EL (cell line): ENCODE measurements at places on chromosomes 6 and 20.

- DNase-seq: no peak
Measured at GRCh38 chr6:169881398-169881797, 130.0 kb downstream of the ERMARD start.

DNA sequence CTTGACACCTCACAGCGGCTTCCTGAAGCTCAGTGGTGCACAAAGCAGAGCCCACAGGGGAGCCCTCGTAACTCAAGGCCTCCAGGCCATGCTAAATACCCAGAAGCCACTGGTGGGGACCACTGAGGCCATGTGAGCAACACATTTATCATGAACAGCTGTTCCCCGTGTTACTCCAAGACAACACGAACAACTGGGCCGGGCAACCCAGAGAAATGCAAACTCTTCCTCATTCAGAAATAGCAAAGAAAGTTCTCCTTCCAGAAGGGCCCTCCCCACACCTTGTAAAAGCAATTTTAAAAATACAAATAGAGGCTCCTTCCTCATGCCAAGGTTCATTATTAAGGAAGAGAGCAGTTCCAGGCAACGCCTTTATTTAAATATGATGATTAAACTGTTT, 36.3 kb upstream of the SLCO4A1 start:
- no peak for DNase-seq

DNA sequence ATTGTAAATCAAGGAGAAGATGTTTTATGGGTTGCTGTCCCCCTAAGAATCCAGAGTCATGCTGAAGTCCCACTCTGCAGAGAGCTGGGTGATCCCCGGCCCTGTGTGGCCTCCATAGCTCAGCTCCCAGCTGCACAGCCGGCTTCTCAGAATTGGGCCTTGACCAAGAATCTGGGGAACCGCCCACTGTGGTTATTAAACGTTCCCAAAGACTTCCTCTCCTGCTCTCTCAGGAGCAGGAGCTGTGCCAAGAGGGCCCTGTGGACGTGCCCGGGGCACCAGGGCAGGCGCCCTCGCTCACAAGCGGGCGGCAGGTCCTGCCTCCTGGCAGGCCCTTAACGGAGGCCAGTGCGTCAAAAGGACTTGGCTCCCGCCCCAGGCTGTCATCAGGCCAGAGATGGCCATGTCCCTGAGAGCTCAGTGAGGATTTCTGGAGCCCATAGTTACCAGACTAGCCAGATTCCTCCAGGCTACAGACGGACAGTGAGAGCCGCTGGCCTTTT, 30.4 kb downstream of the ZC3H12D start:
- DNase-seq: peak; percentile 96

- DNase-seq: peak; percentile 85
Measured at GRCh38 chr6:6730831-6731230, 142.3 kb downstream of the LY86 start.

DNA sequence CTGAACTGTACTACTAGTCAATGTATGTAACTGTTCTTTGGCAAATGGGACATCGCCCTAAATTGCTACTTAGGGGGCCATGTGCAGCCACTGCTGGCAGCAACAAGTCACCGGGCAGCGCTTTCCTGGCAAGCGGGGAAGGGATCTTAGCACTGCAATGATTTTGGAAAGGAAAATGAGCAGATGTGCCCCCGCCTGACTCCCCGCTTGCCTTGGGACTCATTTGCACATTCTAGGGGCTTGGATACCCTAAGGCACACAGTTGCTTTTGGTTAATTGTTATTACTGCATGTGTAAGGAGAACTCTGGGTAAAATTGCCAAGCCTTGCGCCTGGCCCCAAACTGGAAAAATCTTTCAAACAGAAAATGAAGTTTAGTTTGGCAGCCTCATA, 32.2 kb downstream of the CD83 start:
- no peak for DNase-seq

DNA sequence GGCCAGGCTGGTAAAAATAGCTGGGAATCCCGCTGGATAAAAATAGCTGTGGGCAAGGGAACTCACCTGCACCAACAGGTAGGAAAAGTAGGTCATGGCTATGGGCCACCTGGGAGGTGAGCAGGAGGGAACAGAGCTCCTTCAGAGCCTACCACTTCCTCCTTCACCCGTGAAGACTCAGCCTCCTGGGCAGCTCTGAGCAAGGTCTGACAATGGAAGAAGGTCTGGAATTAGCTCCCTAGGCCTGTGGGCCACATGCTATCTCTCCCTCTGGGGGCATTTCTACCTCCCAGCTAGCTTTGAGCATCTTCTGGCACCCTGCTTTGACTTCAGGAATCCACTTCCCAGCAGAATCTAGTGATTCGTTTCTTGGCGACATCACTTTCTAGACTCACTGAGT, 153.9 kb downstream of the MRPL14 start:
- DNase-seq: peak; percentile 59

DNA sequence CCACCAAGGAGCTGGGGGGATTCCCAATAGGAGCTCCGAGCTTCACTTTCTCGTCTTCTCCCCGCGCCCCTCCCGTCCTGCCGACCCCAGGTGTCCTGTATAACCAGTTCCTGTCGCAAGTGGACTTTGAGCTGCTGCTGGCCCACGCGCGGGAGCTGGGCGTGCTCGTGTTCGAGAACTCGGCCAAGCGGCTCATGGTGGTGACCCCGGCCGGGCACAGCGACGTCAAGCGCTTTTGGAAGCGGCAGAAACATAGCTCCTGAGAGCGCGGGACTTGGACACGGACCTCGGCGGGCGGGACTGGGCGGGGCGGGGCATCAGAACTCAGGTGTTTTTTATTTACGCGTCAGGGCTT, 340 bp upstream of the VARS2 start:
- DNase-seq: no peak

GRCh38 chr6:52908526-52908925, 972 bp downstream of the GSTA3 start:
- DNase-seq: no peak

DNA sequence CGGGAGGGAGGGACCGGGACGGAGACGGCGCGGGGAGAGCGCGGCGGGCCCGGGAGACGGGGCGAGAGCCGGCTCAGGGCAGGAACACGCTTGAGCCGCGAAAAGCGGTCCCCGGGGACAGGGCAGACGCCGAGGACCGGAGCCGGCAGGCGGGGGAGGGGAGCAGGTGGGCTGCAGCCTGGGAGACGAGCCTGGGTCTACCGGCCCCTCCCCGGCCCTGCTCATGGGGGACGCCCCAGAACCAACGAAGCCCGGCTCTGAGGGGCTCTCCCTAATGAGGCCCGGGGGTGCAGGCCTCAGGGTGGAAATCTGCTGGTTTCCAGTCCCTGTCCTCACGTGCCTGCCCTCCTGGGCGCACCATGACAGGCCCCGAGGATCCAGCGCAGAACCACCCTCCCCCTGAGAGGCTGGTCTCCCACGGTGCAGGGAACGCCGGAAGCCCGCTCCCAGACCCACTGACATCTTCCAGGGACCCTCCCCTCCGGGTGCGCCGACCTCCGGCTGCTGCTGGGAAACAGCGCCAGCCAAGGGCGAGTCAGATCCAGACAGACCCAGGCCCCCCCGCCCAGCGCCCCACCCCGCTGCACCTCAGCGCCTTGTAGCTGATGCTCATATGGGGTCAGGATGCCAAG, 571 bp upstream of the EEF1A2 start:
- no peak for DNase-seq

GRCh38 chr6:42137194-42137753, 5.1 kb downstream of the C6orf132 start:
- no peak for DNase-seq

DNA sequence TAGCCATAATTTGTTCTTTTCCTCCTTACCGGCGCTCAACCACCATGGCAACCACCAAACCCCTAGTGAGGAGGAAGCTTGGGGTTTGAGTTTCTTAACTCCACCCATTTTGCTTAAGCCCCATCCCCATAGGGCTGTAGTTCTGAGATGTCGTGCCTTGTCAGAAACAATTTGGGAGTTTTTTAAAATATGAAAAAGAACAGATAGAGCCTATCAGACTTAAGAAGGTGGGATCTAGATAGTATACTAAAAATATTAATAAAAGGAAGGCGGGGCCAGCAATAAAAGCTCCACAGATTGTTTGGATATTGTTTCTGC, 5.6 kb downstream of the BRD2 start:
- DNase-seq: peak; percentile 65

GRCh38 chr20:63833776-63834490, 2.9 kb upstream of the ZBTB46 start:
- DNase-seq: peak; percentile 62

DNA sequence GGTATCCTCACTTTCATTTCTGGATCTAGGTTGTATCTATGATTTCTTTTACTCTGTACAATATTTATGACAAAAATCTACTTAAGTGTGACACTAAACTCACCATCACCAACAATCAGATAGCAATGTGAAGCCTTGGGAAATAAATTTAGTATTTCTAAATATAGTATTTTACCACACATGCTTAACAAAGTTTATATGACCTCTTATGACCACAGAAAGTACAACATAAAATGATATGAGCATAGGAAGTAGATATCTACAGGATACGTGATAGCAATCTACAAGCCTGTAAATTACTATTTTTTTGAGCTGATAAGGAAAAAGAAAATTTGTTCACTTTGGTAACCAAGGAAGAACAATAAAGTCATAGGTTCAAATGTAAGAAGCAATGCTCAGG, 910.4 kb upstream of the CITED2 start:
- no peak for DNase-seq

- DNase-seq: no peak
Measured at GRCh38 chr6:40640599-40641227, 53.5 kb upstream of the LRFN2 start.

DNA sequence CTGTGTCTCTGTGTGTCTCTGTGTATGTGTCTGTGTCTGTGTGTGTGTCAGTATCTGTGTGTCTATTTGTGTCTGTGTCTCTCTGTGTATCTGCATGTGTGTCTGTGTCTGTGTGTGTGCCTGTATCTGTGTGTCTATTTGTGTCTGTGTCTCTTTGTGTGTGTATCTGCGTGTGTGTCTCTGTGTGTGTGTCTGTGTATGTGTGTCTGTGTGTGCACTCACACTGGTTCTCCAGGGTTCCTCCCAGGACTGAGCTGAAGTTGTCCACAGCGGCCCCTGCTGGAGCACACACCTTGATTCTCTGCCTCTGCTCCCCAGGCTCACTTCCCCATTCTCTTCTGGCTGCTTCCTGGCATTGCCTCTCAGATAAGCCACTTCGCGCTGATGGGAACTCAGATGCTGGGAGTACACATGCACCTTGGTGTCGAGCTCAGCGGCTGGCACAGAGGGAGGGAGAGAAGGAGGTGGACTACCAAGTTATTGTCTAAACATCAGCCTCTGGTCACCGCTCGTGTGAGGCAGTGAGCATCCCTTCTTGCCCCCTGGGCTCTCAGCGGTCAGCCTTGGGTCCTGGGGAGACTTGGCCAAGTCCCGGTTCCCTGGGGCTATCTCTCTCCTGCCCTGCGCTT, 104.9 kb upstream of the NXT1 start:
- DNase-seq: peak; percentile 8

GRCh38 chr20:58668901-58669286, 17.8 kb downstream of the STX16 start:
- no peak for DNase-seq

DNA sequence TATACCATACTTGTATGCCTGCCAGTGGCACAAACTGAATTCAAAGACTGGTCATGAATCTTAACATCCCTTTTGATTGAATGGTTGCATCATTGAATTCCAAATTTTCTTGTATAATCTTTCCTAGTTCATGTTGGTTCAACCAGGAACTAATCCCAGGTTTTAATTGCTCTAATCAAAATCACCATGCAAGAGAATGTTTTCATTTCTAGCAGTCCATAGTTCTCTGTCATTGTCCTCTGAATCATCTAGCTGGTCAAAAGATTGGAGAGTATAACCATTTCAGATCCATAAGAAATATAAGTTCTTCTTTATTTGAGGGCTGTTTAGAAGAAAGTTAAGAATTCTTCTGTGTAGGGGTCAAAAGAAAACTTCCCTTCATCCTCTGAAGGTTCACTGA, 57.2 kb downstream of the ZNF292 start:
- no peak for DNase-seq

DNA sequence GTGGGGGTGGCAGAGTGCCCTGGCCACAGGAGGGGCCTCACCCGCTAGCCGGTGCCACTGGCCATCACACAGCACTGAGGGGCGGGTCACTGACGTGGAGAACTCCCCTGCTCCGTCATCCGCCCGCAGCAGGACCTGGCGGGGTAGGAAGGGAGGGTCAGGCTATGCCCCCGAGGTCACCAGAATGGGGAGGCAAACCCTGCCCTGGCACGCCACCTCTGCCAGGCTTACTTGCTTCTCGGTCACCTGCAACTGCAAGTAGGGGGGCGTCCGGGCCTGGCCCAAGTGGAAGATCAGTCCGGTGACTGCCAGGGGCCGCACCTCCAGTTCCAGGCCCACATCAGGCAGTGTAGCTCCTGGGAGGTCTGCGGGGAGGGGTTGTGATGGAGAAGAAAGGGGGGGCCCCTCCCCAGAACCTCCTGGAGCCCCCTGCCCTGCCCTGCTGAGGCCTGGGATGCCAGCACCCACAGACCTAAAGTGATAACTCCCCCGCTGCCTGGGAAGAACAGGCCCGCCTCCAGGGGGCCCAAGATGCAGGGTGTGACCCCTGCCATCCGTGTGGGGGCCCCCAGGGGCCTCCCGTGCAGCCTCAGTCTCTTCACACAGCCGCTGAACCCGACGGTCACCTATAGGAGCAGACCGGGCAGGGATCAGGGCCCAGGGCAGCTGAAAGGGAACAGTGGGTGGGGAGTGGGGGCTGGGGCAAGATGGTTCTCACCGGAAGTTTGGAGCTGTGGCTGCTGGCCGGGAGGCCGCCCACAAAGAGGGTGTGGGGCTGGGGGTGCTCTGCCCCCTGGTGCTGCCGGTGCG, 7.4 kb downstream of the ADRM1 start:
- DNase-seq: no peak

GRCh38 chr20:1669304-1669703, 11.7 kb upstream of the SIRPG start:
- peak; percentile 54 for DNase-seq

DNA sequence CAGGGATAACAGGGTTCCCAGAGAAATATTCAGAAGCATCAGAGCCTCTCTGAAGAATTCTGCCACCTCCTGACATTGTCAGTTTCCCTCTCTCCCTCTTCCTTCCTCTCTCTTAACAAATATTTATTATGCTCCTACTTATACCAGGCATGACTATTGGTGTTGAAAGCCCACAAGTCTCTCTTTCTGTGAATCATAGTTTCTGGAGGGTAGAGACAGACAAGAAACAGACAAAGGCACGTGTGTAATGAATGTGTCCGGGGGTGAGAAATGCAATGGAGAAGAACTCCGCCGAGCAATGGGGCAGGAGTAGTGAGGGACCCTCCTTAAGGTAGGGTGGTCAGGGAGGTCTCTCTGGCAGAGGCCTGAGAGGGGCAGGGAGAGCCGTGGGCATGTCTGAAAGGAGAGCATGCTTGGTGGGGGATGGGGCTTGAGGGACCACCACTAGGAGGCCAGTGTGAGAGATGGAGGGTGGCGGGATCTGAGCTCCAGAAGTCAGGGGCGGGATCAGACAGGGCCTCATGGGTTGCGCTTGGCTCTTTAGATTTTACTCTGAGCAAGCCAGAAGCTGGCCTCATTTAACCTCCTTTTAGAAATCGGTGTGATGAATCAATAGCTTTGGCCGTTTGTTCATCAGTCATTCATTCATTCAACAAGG, 57.3 kb downstream of the EYA2 start:
- no peak for DNase-seq

- DNase-seq: peak; percentile 78
Measured at GRCh38 chr6:158219228-158219627, 51.1 kb downstream of the GTF2H5 start.

GRCh38 chr20:51442602-51443001, 99.9 kb downstream of the NFATC2 start:
- no peak for DNase-seq

GRCh38 chr20:57877131-57877824, 167.5 kb upstream of the PMEPA1 start:
- DNase-seq: no peak

- DNase-seq: peak; percentile 14
Measured at GRCh38 chr6:89830170-89830809, 610 bp downstream of the CASP8AP2 start.
